ENCODE measurements at places on chromosomes 2 and 18.

DNA sequence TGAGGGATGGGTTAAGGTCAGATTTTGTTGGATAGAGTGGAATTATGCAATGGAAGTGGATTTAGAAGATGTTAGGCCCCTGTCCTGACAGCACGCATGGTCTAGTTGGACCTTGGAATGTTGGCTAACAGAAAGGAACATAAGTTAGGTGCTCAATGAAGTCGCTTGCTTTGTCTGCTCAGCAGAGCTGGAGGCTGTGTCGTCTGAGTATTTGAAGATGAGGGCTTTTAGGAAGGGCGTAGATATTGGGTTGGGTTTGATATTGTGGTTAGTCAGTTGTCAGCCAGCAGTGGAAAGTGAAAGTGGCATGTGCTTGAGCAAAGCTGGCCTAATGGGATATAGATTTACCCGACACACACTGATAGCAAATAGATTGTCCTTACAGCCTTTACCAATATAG is 239.3 kb downstream of the PRKCE start:
- DNase-seq: no peak

GRCh38 chr2:42754776-42755140 is 9.2 kb downstream of the OXER1 start:
- DNase-seq: no peak

GRCh38 chr2:191696001-191696400 is 18.1 kb downstream of the NABP1 start:
- DNase-seq: no peak

GRCh38 chr2:239727776-239728600 is 297.2 kb downstream of the NDUFA10 start:
- DNase-seq: no peak

- DNase-seq: no peak
Observed at GRCh38 chr2:119276864-119277263, 53.2 kb downstream of the STEAP3 start.

All from stimulated activated CD4-positive, alpha-beta T cell treated with anti-CD3 and anti-CD28 coated beads, Interleukin-15, amount 100 ng/mL, for 1 hour (primary cell).